ENCODE measurements at places on chromosomes 6 and 20.

GRCh38 chr20:25538838-25539665 is 46.3 kb downstream of the NINL start:
- no peak for DNase-seq

DNA sequence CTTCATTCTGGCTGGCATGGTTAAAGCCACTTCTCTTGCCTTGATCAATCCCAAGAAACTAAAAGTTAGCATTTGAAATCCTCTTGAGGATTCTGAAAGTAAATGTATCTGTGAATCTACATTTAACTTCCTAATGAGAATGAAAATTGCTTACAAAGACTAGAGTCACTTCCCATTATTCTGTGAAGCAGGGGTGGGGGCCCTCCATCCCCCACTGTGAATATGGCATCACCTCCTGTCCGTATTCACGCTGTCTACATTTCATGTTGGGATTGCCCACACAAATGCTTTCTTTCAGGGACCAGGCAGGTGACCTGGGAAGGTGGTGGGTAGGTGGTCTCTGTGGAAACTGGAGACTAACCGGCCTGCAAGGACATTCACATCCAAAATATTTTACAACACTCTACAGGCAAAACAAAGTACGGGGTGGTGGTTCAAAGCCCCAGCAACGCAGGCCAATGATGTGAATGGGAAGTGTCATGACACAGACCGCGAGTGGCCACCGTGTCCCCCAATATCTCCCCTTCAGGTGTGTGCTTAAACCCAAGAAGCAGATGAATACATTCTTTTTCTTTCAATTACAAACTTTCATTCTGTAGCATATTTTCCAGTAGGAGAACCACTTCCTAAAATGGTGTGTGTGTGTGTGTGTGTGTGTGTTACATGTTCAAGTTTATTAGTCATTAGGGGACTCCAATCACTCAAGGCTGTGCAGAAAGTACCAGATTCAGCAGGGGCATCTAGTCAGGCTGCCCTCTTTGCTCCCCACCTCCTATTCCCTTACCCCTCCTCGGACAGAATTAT is 132.2 kb downstream of the PRND start:
- no peak for DNase-seq

- DNase-seq = no peak
Observed at GRCh38 chr20:10167594-10167993, 51.0 kb upstream of the SNAP25 start.

DNA sequence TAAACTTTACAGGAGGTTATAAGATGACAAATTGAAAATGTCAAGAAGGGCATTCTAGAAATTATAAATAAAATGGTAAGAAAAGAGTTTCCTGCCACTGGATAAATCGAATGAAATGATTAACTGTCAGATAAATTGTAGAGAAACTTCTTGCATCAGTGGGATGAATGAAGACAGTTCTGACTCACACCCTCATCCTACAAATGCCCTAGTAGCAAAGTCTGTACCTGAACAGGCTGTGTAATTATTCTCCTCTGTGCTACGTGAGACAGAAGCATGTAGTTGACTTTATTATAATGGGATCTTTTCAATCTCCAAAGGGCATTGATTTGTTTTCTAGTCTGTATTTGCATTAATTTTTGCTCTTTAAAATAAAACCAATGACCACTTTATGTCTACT is 47.3 kb downstream of the IYD start:
- DNase-seq = no peak

- DNase-seq = no peak
Observed at GRCh38 chr20:63795178-63795830, 35.8 kb downstream of the ZBTB46 start.

Data from DMS153 (cell line).